ENCODE measurements at places on chromosomes 3 and 15.

GRCh38 chr15:73965094-73965757, 26.9 kb downstream of the STOML1 start:
- no peak for DNase-seq

DNA sequence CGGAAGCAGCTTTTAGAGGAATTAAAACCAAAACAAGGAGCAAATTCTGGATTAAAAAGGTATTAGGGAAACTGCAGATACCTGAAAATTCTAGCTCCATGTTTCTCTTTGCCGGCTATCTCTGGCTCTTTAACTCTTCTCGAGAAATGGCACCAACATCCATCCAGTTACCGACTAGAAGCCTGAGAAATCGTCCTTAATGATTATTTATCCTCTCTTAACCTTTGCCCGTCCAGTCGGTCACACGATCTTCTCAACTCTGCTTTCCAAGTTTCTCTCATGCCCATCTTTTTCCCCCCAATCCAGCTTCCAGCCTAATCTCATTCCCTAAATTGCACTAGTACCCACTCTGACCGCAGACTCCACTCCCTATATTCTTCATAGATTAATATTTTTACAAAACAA, 596 bp upstream of the SGO1 start:
- DNase-seq: no peak

GRCh38 chr15:72566973-72567372, 87.5 kb upstream of the GOLGA6B start:
- no peak for DNase-seq

- no peak for DNase-seq
These were observed 93.5 kb downstream of the FLNB start for GRCh38 chr3:58101499-58102389.

GRCh38 chr3:142724682-142725356, 985 bp downstream of the TRPC1 start:
- no peak for DNase-seq

GRCh38 chr3:61876797-61877196, 315.4 kb downstream of the PTPRG start:
- no peak for DNase-seq

Measured in stimulated activated CD8-positive, alpha-beta memory T cell treated with anti-CD3 and anti-CD28 coated beads, Interleukin-12 subunit alpha, Interleukin-12 subunit beta, amount 100 ng/mL, for 1 hour (primary cell).